ENCODE measurements at places on chromosomes 5 and 9.

- DNase-seq: peak; percentile 74
Measured at GRCh38 chr5:113693701-113694100, 180.2 kb downstream of the YTHDC2 start.

DNA sequence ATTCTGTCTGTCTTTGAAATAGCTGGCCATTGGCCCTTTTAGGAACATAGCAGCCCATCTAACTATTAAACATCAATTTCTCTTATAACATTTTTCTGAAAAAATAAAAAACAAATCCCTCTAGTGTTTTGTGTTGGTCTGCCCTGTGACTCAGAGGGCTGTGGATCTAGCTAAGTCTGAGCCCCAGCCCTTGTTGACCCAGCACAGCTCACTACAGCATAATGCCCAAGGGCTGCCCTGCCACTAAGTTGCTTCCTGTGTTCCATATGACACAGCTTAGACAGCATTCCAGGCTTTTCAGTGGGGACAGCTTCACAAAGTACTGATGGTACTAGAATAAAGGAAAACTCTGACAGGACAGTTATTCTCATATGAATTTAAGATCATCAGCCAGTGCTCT lies 136.0 kb downstream of the SCAMP1 start:
- DNase-seq: peak; percentile 45

- DNase-seq: peak; percentile 63
Measured at GRCh38 chr9:83981126-83981871, 694 bp downstream of the RMI1 start.

DNA sequence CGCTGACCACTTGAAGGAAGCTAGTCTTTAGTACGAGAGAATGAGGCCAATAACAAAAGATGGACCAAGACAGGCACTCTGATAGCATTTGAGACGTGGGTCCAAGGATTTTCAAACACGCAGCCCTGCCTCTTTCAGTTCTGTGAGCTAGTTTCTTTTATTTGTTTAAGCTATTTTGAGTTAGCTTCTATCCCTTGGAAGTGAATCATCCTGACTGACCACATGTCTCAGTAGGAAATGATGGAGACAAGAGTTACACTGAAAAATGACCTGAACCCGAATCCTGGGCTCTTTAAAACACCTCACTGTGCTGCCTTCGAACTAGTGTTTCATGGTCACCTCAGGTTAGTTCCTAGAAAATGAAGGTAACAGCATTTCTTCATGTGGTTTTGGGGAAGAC lies 9.9 kb downstream of the TEK start:
- peak; percentile 58 for DNase-seq

GRCh38 chr9:135941288-135941995 lies 19.7 kb downstream of the UBAC1 start:
- no peak for DNase-seq

DNA sequence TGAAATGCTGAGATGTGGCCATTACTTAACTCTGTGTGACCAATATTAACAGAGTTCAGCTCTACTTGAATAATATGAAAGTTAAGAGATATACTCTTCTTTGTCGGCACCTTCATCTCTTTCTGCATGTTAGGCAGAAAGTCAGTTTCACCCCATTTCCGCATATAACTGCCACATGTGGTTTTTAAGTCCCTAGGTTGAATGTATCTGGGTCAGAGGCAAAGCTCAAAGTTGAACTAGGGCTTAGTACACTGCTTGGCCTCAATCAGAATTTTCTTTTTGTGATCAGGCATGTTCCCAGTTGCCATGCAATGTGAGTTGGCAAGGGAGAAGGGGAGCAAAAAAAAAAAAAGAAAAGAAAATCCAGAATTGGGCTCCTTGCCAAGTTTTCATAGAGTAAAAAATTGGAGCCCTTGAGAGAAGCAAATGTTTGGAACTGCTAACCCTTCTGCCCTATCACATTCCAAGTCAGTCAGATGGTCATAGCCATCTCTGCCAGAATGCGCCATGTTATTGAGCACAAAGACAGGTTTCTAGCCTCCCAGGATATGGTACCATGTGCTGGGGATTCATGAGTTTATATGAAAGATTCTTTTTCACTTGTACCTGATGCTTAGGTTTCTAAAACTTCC lies 251.2 kb upstream of the RORB start:
- DNase-seq: no peak

GRCh38 chr5:38755181-38755580 lies 90.6 kb upstream of the OSMR start:
- DNase-seq: peak; percentile 45

GRCh38 chr9:72946821-72947220 lies 6.0 kb downstream of the ALDH1A1 start:
- no peak for DNase-seq

DNA sequence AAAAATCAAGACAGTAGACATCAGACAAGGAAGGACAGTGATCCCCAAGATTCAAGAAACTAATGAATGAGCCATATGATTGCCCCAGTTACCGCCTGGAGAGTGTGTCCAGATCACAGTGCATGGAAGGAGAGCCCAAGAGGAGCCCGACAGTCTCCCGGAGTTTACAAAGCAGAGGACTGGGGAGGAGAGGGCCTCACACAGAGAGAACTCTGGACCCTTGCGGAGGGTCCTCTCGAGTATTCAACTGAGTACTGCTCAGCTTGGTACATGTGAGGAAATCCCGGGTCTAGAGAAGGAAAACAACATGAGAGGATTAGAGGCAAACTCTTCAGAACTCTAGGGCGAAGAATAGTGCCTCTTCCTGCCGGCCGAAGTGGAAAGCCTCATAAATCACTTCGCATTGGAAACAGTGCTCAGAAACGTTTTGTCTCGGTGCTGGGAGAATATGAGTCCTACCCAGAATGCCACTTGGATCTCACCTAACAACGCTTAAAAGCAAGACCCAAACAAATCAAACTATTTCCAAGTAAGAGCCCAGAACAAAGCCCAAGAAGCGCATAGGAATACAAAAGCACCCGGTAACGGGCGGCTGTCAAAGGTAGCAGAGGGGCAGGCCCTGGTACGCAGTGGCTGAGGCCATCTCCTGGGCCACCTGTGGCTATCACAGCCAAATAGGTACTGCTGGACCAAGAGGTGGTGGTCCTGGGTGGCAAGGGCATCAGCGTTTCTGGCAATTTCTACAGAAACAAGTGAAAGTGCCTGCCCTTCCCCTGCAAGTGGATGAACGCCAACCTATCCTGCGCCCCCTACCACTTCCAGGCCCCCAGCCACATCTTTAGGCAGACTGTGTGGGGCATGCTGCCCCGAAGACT lies 36.0 kb downstream of the FAM78A start:
- no peak for DNase-seq

GRCh38 chr9:89553451-89554010 lies 51.3 kb upstream of the GADD45G start:
- DNase-seq: no peak

GRCh38 chr9:128148509-128149000 lies 698 bp upstream of the LCN2 start:
- DNase-seq: no peak

GRCh38 chr5:62342476-62342837 lies 36.5 kb downstream of the KIF2A start:
- DNase-seq: no peak

GRCh38 chr5:180069589-180070247 lies 1.8 kb downstream of the RNF130 start:
- peak; percentile 33 for DNase-seq

DNA sequence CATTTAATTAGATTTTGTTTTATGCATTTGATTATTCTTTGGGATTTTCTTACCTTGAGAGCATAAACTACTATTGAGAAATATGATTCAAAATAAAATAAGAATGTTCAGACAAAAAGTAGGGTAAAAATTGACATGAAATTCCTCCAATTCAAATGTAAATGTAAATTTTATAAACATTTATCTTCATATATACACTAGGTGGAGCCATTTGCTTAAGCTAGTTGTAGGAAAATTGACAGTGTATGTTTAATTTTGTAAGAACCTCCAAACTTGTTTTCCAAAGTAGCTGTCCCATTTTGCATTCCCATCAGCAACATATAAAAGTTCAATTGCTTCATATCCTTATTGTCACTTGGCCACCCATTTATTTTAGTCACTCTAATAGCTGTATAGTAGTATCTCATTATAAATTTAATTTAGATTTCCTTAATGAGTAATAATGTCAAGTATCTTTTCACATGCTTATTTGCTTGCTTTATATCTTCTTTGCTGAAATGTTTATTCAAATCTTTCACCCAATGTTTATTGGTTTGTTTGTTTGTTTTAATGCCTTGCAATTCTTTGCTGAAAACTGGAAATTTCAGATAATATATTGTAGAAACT lies 37.6 kb upstream of the SLCO6A1 start:
- peak; percentile 11 for DNase-seq

- peak; percentile 22 for DNase-seq
Measured at GRCh38 chr9:103661663-103662062, 432.4 kb upstream of the SMC2 start.

- peak; percentile 86 for DNase-seq
Measured at GRCh38 chr5:79133657-79134451, 22.2 kb downstream of the BHMT start.

GRCh38 chr9:116442528-116442927 lies 244.6 kb upstream of the TRIM32 start:
- no peak for DNase-seq

DNA sequence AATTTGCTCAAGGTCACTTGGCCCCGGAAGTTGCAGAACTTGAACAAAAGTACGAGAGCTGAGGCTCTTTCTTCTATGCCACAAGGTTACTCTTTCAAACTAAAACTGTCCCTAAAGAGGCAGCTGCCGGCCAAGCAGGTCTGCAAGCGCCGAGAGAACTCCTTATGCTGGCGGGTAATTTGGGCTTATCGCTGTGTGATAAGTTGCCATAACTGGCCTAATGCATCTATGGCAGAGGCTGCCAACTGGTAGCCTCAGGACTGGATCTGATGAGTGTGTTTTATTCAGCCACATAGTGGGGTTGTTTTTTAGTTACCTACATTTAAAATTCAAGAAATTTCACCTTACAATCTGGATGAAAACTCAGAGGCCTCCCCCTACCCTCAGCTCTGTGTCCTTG lies 68.1 kb upstream of the SPOCK1 start:
- DNase-seq: no peak

- peak; percentile 19 for DNase-seq
Measured at GRCh38 chr5:148457183-148457620, 73.4 kb downstream of the FBXO38 start.

GRCh38 chr5:72485430-72485974 lies 21.7 kb downstream of the ZNF366 start:
- DNase-seq: no peak

DNA sequence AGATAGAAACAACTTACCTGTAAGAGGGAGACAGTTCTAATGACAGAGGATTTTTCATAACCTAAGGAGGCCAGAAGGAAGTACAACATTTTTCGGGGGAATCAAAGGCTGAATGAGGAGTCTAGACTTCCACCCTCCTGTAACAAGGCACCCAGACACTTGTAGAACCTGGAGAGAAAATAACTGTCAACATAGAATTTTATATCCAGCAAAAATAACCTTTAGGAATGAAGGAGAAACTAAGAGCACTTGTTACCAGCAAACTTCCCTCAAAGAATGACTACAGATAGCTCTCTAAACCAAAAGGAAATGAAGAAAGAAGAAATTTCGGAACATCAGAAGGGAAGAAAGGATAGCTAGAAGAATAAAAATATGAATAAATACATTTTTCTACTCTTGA lies 25.9 kb upstream of the F2RL2 start:
- DNase-seq: no peak

- DNase-seq: peak; percentile 18
Measured at GRCh38 chr5:176583076-176583475, 26.9 kb downstream of the GPRIN1 start.

Data from mesenchymal stem cell (in vitro differentiated cells and primary cell).